ENCODE measurements at places on chromosomes 13 and 19.

- DNase-seq = no peak
Observed at GRCh38 chr19:11576227-11576626, 1.2 kb downstream of the ACP5 start.

- DNase-seq = no peak
Observed at GRCh38 chr13:79295906-79296706, 109.9 kb downstream of the RBM26 start.

GRCh38 chr19:32105527-32106310 lies 239.7 kb upstream of the ZNF507 start:
- no peak for DNase-seq

- DNase-seq = no peak
Observed at GRCh38 chr19:46515290-46515609, 19.6 kb upstream of the PNMA8B start.

GRCh38 chr19:5113633-5114586 lies 145.0 kb downstream of the KDM4B start:
- DNase-seq = no peak

DNA sequence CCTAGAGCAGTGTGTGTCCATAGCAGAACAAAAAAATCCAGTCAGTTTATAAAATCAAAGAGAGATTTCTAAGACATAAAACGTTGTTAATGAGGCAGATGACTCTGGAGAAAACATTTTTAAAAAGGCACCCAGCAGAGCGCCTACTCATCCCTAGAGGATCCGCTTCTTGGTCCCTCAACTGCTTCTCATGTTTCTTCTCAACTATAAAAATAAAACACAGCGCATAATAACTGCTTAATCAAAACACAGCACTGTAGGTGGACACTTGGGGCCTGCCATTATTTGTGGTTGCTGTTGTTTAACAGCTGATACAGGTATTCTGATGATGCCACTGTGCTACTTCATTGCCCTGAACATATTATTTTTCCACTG lies 347.9 kb downstream of the FGF9 start:
- DNase-seq = no peak

DNA sequence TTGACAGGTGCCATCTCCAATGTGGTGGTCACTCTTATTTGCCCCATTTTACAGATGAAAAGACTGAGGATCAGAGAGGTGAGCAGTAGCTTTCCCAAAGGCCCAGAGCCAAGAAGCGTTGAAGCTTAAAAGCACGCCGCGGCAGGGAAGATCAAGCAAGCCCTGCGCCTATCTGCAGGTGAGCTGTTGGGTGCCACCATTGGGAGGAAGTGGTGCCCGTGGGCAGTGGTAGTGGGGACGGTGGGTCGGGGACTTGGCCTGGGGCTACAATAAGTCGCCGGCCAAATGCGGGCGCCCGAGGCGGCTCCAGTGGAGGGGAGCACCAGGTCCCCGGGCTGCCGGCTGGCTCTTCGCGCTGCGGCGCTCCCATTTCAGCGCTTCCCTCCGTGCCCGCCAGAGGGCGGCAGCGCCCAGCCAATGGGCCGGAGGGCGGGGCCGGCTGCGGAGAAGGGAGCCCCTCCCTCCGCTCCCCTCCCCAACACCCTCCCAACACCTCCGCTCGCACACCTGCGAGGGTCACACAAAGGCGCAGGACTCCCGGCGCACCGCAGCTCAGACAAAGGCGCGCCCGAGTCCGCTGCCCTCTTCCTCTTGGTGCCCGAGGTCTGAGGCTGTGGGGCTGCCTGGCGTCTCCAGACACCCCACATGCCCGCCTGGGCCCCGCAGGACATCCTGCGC lies 744 bp upstream of the POU2F2 start:
- no peak for DNase-seq

DNA sequence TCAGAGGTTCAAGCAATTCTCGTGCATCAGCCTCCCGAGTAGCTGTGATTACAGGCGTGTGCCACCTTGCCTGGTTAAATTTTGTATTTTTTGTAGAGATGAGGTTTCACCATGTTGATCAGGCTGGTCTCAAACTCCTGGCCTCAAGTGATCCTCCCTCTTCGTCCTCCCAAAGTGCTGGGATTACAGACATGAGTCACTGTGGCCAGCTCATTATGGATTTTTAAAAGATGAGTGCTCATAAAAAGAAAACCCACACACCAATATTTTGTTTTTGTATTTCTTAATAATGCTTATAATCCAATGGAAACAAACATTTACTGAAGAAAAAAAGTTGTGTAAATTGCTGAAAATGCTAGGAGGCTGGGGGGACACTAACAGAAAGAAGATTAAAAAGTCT lies 5.0 kb upstream of the MICU2 start:
- no peak for DNase-seq

GRCh38 chr19:40588926-40589569 lies 12.1 kb upstream of the LTBP4 start:
- DNase-seq = no peak

DNA sequence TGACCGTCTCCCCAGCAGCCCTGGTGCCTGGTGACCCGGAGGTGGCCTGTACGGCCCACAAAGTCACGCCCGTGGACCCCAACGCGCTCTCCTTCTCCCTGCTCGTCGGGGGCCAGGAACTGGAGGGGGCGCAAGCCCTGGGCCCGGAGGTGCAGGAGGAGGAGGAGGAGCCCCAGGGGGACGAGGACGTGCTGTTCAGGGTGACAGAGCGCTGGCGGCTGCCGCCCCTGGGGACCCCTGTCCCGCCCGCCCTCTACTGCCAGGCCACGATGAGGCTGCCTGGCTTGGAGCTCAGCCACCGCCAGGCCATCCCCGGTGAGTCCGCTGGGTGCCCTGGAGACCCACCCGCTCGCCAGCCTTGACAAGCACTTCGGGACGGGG lies 2.2 kb downstream of the MADCAM1 start:
- DNase-seq = no peak

DNA sequence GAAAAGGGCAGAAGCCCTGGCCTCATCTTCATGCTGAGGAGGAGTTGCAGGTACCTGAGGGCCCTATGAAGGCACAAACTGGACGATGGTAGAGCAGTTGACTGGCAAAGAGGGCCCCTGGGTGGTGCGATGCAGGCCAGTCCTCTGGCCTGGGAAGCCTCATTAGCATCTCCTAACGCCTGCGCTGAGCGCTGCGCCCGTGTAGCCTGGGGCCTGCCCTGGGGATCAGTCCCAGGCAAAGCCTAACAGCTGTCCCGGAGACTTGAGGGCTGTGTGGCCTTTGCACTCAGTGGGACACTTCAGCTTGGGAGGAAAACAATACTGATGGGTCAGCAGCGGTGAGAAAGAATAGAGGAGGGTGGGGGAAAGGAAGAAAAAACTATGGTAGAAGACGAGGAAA lies 187.7 kb downstream of the RAP2A start:
- no peak for DNase-seq

- DNase-seq = no peak
Observed at GRCh38 chr13:60838581-60838980, 441.6 kb downstream of the TDRD3 start.

DNA sequence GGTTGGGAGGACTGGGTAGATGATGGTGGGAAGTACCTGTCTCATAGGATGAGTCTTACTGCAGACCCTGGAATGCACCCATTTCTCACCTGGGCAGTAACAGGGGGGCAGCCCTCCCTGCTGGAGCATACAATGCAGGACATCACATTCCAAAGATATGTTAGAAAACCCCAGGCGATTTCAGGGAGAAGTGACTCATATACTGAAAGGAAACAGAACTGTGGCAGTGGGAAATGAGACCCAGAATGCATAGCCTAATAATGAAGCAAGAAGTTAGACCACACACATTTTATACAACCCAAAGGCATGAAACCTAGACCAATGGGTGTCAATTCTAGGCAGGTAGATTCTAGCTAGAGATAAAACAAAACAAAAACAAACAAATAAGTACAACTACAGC lies 402.7 kb downstream of the IRS2 start:
- DNase-seq = no peak

GRCh38 chr19:33301144-33301899 lies 1.0 kb downstream of the CEBPA start:
- DNase-seq = no peak

DNA sequence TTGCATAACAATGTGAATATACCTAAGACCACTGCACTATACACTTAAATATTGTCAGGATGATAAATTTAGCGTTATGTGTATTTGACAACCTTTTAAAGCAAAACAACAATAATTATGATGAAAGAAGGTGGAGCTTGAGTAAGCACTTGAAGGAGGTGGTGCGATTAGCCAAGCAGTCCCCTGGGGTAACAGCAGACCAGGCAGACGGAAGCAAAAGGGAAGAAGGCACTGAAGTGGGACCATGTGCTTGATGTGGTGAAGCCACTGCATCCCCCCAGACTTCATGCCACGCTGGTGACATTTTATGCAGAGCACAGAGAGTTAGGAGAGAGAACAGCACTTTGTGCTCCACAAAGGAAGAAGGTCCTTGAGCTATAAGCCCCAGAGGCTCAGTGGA lies 58.3 kb upstream of the ZNF507 start:
- DNase-seq = no peak

DNA sequence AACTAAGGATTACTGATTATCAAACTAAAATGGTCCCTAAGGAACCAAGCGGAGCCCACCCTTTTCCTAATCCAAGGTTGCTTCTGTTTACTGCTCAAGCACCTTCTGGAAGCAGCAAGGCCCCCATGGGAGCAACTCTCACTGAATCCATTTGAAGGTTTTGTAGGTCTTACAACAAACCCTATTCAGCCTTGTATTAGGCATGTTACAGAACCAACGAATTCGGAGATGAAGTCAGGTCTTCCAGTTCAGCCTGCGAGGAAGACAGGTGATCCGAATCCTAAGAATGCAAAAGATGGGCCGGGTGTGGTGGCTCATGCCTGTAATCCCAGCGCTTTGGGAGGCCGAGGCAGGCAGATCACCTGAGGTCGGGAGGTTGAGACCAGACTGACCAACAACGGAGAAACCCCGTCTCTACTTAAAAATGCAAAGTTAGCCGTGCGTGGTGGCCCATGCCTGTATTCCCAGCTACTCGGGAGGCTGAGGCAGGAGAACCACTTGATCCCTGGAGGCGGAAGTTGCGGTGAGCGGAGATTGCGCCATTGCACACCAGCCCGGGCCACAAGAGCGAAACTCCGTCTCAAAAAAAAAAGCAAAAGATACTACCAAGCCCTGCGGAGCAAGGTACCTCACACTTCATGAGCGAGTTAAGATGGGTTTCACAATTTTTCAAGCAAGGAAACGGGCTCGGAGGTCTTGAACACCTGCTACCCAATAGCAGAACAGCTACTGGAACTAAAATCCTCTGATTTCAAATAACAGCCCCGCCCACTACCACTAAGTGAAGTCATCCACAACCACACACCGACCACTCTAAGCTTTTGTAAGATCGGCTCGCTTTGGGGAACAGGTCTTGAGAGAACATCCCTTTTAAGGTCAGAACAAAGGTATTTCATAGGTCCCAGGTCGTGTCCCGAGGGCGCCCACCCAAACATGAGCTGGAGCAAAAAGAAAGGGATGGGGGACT lies 609 bp downstream of the ZAR1L start:
- DNase-seq = no peak

DNA sequence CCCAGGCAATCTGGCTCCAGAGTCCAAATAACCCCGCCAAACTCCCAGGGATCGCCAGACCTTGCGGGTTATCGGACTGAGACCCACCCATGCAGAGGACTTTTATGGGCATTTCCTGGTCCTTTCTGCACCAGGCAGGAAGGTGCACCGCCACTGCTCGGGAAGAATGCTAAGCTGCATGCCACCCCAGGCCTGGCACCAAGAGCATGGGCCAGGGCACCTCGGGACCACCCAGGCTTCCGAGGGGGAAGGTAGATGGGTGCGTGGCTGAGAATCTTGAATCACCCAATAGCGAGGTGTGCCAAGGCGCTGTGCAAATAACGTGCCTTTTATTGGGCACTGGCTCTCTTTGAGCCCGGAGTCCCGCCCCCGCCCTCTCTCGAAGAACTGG lies 422 bp upstream of the ZNF575 start:
- DNase-seq = no peak

GRCh38 chr19:18339723-18340122 lies 675 bp upstream of the PGPEP1 start:
- no peak for DNase-seq

DNA sequence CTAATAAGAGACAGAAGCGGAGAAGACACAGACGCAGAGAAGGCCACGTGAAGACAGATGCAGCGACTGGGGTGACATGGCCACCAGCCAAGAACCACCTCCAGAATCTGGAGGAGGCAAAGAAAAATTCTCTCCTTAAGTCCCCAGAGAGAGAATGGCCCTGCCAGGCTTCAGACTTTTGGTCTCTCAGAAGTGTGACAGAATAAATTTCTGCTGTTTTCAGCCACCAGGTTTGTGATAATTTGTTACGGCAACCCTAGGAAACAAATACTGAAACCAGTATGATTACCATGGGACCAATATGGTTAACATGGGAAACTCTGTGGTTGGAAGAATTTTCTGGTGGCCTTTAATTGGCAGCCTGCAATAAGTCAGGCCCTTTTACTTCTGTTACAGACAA lies 63.9 kb upstream of the DOCK9 start:
- DNase-seq = no peak

DNA sequence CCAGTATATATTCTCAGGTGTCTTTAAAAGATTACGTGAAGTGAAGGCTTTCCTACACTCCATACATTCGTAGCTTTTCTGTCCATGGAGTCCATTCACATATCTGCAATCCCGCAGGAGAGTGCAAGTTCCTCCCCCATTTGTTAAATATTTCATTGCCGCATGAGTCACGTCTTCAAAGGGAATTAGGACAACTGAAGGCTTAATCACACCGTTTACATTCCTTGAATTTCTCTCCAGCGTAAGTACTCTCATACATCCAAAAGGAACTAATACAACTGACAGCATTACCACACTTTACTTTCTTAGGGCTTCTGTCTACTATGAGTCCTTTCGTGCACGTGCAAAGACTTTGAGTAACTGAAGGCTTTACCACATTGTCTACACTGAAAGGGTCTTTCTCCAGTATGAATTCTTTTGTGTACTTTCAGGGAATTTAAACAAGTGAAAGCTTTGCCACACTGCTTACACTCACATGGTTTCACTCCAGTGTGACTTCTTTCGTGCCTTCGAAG lies 29.0 kb upstream of the ZNF564 start:
- no peak for DNase-seq

DNA sequence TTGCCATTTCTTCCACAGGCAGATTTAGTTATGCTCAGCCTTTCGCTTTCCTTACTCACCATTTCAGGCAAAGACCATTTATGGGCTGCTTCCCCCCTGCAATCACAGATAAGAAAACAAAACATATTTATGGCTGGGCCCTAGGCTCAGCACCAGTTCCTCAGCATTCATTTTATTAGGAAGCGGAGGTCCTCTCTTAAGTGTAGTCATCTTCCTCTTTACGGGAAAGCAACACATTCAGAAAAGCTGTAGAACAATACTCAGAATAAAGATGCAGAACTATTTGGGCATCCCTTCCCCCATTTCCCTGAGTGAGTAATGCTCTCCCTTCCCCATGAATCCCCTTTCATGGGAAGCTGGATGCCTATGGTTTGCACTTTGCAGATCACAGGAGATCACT lies 27.9 kb downstream of the FLT1 start:
- DNase-seq = no peak

GRCh38 chr19:14616407-14616806 lies 33.5 kb downstream of the CLEC17A start:
- no peak for DNase-seq

GRCh38 chr19:39974377-39975155 lies 3.6 kb downstream of the PSMC4 start:
- no peak for DNase-seq

GRCh38 chr19:10921199-10921909 lies 7.1 kb downstream of the YIPF2 start:
- no peak for DNase-seq

All from NCI-H1436 treated with DMSO at 0.1 percent for 48 hours (cell line).